ENCODE measurements at places on chromosomes 16 and 17.
A peak's percentile ranks its signal among the peaks of the same experiment; 100 is the strongest.

DNA sequence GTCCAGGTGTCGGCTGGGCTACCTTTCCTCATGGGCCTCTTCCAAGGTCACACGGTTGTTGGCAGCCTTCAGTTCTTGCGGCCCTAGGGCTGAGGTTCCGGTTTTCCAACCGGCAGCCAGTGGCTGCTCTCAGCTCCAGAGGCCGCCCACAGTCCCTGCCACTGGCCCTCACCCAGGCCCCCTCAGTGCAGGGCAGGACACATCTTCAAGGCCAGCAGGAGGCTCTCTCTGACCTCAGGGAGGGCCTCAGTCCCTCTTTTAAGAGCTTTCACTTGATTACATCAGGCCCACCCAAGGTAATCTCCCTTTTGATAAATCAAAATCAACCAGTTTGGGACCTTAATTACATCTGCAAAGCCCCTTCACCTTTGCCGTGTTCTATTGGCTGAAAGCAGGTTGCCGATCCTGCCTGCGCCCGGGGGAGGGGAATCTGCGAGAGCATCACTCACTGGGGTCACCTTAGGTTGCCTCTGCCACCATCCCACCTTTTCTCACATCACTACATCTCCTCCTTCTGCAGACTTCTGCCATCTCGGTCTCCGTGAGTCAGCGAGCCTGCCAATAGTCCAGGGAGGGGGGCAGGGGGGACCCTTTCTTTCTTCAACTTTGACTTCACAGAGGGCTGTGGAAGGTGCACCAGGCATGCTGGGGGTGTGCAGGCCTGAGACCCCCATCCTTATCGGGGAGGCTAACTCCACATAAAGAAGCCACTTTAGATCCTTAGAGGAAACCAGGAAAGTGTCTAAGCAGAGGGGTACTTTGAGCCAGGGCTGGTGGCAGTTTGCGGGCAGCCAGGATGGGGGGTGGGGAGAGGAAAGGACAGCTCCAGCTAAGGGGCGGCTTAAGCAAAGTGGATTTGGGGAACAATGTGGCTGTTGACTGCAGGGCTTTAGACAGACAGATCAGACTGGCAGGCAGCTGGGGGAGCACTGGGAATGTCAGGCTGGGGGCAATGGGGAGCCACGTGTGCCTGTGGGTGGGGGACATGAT is 28.8 kb upstream of the NXPH3 start:
- DNase-seq, result no peak

DNA sequence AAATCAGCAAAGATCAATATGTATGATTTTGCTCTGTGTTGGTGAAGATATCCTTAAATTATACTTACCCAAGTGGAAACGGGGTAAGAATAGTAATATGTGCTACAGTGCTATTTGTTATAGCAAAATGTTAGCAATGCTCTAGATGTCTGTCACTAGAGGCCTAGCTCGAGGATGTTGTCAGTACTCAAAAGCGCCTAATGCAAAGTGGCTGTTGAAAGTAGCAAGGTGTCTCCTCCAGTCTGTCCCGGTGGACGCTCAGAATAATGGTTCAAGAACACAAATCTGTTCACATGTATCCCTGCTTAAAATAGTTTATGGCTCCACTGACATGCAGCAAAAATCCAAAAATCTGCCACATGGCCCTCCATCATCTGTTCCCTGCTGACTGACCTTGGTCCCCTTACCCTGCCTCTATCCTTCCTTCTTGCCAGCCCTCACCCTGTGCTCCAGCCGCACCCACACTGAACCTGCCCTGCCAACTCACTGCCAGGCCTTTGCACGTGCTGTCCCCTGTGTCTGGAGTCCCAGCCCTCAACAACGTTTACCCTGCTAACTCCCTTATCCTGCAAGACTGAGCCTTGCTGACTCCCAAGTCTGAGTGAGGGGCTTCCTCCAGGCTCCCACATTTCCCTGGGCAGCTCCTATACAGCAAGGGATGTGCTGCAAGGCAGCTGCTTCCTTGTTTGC is 9.6 kb upstream of the RNF112 start:
- no peak for DNase-seq

- no peak for DNase-seq
Observed at GRCh38 chr16:87978127-87978526, 26.9 kb downstream of the BANP start.

GRCh38 chr17:49388290-49388640 is 26.2 kb upstream of the ZNF652 start:
- DNase-seq, result no peak

- DNase-seq, result no peak
Observed at GRCh38 chr16:89352091-89352681, 134.7 kb downstream of the ZNF778 start.

- peak; percentile 67 for DNase-seq
Observed at GRCh38 chr16:85327731-85328675, 215.7 kb upstream of the CIBAR2 start.

DNA sequence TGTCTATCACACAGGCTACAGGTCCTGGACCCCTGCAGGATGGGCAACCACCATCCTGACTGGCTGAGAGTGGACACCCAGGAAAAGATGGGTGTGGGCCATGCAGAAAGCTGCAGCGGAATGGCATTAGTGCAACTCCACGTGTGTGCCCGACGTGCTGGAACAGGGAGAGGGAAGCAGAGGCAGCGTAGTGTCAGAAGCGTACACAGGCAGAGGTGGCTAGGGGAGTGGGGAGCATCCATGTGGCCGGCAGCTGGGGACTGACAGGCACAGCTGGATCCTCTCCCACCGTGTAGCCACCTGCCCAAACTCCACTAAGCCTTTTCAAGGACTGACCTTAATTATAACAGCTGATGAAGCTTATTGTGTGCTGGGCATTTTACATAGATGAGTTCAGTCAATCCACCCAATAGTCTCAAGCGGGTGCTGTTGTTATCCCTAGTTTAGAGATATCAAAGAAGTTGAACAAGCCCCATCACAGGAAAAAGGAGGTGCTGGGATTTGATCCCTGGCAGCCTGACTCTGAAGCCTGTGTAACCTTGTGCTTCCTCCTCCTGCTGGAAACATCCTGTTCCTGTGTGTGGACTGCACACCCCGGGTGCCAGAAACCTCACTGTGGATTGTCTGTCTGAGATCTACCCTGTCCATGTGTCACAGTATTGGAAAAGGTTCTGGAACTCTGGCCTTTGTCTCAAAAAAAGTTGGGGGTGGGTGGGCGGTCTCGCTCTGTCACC is 114.0 kb downstream of the PRKCA start:
- DNase-seq, result no peak

GRCh38 chr16:53089434-53090285 is 34.9 kb downstream of the CHD9 start:
- DNase-seq, result no peak

GRCh38 chr16:81158964-81159363 is 62.8 kb upstream of the GCSH start:
- DNase-seq, result no peak

GRCh38 chr17:29885031-29885640 is 44.9 kb downstream of the SSH2 start:
- peak; percentile 13 for DNase-seq

DNA sequence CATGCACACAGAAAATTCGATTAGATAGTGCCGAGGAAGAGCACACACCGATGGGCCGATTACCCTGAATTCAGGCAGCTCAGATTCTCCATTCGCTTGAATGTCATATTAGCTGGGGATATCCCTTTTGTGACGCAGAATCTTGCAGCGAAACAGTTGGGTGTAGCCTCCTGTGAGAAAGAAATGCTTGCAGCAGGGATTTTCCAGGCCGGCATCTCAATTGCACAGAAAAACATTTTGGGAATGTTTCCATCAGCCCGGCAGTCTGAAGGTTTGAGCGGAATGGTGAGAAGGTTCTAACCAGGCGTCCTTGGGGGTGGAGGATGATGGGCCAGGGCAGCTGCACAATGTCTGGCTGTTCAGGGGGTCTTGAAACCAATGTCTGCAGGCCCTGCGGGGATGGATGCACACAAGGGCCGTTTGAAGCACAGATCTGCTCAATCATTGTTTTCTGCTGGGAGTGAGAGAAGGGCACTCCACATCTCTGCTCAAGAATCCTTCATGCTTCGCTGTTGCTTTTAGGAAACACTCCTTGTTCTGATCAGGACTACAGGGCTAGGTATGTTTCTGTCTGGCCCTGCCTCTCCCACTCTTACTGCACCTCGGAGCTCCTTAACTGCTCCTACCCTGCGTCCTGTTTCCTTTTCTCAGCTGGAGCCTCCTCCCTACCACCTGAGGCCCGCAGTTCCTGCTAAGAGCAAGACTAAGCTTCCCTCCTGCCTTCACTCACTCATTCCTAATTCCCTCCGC is 94.6 kb downstream of the CMIP start:
- DNase-seq, result peak; percentile 60

DNA sequence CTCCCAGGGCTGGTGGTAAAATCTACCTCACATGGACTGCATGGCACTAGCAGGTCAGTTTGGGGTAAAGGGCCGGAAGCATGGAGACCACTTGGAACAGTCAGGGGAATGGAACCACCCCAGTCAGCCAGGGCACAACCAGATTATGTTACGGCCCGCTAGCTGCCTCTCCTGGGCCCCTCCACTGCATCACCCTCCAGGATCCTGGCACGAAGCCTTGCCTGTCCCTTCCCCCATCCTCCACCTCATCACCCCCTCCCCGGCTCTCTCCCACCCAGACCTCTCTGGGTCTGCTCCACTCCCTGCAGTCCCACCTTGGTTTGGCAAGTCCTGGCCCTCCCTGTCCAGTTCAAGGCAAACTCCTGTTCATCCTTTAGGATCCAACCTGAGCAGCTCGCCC is 91.7 kb downstream of the CLEC16A start:
- DNase-seq, result no peak

DNA sequence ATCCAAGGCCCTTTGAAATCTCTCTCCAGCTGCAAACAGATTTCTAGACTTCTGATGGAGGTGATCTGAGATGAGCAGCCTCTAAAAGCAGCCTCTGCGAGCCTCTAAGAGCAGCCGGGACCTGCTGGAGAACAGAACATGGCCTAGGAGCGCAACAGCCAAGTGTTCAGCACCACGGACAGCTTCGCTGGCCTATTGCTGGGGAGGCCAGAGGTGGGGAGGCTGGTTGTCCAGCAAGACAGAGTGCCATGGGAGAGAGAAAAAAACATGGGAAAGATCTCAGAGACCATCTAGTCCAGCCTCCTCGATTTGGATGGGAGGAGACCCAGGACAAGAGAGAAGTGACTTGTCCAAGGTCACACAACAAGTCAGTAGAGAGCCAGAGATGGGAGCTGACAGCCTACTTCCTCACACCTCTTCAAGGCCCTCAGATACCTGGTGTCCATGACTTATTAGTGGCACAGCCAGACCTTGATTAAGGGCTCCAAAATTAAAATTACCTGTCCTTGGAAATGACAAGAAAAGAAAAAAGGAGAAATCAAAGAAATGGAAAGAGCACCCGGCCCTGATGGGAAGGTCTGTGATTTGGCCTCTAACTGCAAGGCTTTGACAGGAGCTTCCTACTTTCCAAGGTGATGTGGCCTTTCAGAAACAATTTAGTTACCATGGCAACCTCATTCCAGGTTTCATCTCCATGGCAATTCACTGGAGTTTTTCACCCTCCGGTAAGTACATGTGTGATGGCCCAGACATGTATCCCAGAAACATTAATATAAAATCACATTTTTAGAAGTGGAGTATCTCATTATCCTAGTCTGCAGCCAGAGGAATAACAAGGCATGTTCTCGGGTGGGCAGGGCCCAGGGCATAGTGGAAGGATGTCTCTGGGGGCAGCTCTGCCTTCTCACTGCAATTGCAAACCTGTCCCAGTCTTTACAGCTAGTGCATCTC is 14.5 kb downstream of the RPRML start:
- DNase-seq, result peak; percentile 48

- no peak for DNase-seq
Observed at GRCh38 chr17:3590231-3590630, 19.0 kb downstream of the TRPV1 start.

DNA sequence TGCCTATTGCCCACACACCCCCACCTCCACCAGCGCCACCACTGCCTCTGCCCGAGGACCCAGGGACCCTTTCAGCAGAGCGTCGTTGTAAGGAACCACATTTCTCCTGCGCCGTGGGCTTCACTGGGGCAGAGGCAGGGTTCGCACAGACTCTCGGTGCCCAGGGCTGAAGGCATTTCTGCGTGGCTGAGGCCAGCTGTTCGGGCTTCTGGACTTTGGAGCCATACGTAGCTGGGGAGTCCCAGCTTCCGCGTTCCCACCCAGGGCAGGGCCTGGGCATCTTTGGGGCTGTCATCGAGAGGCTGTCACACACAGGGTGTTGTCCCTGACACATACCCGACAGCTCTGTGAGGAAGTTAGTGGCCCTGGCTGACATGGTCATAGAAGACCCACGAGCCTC is 16.0 kb upstream of the SMIM5 start:
- DNase-seq, result no peak

DNA sequence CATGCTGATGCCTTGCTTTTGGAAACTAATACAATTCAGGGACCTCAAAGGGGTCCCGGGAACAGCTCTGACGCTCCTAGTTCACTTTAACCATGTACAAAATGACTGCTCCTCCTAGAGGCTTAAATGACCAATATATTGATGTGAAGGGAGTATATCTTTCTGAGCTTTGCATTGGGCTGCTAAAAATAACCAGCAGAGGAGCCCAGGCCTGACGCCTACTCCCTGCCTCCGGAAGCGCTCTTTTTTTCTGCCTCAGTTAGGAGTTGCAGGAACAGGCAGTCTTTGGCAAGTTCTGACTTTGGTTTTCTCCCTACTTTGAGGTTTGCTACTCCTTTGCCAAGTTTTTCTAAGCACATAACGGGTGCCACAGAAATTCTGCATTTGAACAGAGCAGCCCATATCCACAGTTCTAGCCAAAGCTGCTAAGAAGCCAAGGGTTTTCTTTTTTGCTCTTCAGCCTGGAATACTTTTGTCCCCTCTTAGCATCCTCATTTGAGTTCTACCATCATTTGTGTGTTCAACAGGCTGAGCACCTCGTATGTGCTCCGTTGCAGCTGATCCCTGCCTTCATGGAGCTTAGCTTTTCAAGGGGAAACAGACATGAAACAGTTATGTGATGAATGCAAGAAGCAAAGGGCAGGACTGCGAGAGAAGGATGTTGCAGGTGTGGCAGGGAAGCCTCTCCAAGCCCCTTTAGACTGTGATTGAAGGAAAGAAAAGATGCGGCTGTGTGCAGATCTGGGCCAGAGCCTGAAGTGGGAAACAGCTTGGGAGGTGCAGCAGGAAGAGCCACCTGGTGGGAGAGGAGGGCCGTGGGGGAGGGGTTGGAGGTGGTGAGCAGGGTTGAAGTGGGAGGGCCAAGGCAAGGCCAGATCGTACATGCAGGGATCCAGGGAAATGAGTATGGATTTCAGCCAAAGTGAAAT is 2.8 kb upstream of the NAGPA start:
- DNase-seq, result no peak

DNA sequence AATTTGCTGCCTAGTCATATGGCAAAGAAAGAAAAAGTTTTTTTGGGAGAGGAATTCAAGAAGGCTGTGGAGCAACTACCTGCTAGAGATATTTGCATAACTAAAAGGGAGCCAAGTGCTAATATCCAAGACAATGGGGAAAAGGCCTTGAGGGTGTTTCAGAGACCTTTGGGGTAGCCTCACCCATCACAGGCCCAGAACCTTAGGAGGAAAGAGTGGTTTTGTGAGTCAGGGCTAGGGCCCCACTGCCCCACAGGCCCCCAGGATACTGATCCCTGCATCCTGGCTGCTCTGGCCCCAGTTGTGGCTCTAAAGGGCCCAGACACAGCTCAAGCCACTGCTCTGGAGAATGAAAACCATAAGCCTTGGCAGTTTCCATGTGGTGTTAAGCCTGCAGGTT is 41.9 kb upstream of the SDK2 start:
- DNase-seq, result no peak

GRCh38 chr17:73503560-73503959 is 140.7 kb downstream of the SDK2 start:
- no peak for DNase-seq

- no peak for DNase-seq
Observed at GRCh38 chr16:78560997-78561396, 461.5 kb downstream of the WWOX start.
